ENCODE measurements at places on chromosomes 1 and 21. TPM values are rescaled to one million over a fixed set of nuclear protein-coding genes. Genes with fewer than 3 reads are reported as not detected.

DNA sequence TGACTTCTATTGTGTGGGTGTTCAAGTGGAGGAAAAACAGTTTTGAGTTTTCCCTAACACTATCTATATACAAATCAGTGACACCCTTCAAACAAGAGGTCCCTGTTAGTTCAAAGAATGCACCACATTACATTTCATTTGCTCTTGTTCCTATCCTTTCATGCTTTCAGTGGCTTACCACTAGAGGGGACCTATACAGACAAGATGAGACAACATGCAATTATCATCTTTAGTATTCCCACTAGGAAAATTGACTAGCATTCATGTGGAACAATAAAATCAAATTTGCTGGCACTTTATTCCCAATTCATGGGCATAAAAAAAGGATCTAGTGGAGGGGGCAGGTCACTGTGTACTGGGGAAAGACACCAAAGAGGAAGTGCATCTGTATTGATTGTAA, 13.3 kb upstream of the SIPA1L2 start:
- no peak overlapping the region for H3K4me3 ChIP-seq
- H3K36me3 ChIP-seq: no peaks in the 10 kb centered on the region
- no peak overlapping the region for H3K27ac ChIP-seq
- H3K4me1 ChIP-seq: no peaks in the 10 kb centered on the region
- DNase-seq: no peak
- H3K27me3 ChIP-seq: no peaks in the 10 kb centered on the region

DNA sequence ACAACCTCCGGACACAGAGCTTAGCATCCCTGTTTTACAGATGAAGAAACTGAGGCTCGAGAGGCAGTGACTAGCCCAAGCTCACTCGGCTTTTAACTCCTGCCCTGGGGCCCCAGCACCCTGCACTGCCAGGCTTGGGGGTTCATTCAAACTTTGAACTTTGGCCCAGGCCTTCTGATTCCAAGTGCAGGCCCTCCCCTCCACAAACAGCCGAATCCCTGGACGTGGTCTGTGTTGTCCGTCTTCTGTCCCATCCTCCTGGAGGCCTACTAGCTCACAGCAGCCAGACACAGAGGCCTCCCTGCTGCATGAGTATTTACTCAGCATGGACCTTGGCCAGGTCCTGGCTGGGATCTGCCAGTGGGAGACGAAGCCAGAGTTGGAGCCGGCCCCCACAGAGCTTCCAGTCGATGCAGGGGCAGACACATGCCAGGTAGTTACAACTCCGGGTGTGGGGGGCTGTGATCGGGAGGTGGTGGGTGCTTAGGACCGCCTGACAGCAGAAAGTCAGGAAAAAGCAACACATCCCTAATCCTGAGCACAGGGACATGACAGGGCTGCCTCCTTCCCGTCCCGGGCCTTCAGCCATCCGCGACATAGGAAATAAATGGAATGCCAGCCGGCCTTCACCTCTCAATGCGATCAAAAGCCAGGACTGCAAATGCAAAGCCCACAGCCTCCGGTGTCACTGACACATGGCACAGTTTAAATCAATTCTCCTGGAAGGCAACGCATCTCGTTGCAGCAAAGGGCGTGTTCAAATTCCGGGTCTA, 7.4 kb downstream of the IFFO2 start:
- no peak overlapping the region for H3K4me3 ChIP-seq
- no peaks in the 10 kb centered on the region for H3K36me3 ChIP-seq
- no peaks in the 10 kb centered on the region for H3K27me3 ChIP-seq

GRCh38 chr1:163410073-163410999, 88.6 kb downstream of the NUF2 start:
- no peak overlapping the region for H3K27ac ChIP-seq
- peak overlapping the region; percentile 11 for H3K4me3 ChIP-seq
- peaks cover 2% of the 10 kb centered on the region for H3K4me1 ChIP-seq
- H3K27me3 ChIP-seq: no peaks in the 10 kb centered on the region

DNA sequence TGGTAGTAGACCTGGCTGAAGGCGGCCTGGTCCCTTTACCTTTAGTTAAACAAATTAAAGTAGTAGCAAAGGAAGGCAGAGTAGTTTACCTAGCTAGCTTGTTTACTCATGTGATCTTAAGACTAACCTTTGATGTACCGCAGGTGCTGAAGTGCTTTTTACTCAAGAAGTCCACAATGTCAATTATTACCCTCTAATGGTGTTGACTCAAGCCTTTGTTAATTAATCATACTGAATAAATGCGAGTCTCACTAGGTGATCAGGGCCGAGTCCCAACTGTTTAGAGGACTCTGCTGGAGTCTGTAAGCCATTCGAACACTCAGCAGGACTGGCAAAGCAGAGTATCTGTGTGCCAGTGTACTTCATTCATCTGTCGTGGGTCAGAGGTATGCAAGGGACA, 381.1 kb upstream of the NCAM2 start:
- no peaks in the 10 kb centered on the region for H3K4me1 ChIP-seq
- H3K4me3 ChIP-seq: no peak overlapping the region
- H3K27ac ChIP-seq: no peak overlapping the region
- no peaks in the 10 kb centered on the region for H3K36me3 ChIP-seq
- H3K27me3 ChIP-seq: peaks cover 43% of the 10 kb centered on the region
- DNase-seq: peak; percentile 35

- peaks cover 4% of the 10 kb centered on the region for H3K36me3 ChIP-seq
- DNase-seq: no peak
- no peak overlapping the region for H3K4me3 ChIP-seq
- no peaks in the 10 kb centered on the region for H3K27me3 ChIP-seq
Observed at GRCh38 chr1:3417082-3417739, 37.3 kb upstream of the ARHGEF16 start.

GRCh38 chr1:40477678-40478053, 576 bp downstream of the ZFP69 start:
- peak overlapping the region; percentile 87 for H3K4me3 ChIP-seq
- peaks cover 16% of the 10 kb centered on the region for H3K36me3 ChIP-seq
- no peak for DNase-seq

- H3K27me3 ChIP-seq: no peaks in the 10 kb centered on the region
- no peak for DNase-seq
- H3K27ac ChIP-seq: no peak overlapping the region
- no peak overlapping the region for H3K4me3 ChIP-seq
Observed at GRCh38 chr1:55049914-55050278, 10.5 kb downstream of the PCSK9 start.

DNA sequence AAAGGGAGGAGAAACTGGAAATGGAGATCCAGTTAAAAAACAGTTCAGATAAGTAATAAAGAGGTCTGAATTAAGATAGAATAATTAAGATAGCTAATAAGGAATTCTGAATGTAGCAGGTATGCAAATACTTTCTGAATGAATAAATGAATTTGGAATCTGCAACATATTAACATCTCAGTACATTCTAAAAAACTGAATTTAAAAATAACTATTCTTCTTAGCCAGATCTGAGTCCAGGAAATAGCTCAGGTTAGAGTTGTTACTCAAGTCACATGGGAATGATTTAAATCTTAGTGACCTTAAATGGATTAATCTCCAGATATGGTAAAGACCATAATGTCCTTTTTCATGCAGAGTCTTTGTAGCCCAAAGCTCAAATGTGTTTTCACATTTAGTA, 51.2 kb downstream of the EYA3 start:
- peaks cover 20% of the 10 kb centered on the region for H3K36me3 ChIP-seq
- no peak overlapping the region for H3K27ac ChIP-seq
- H3K4me3 ChIP-seq: no peak overlapping the region
- no peaks in the 10 kb centered on the region for H3K27me3 ChIP-seq

DNA sequence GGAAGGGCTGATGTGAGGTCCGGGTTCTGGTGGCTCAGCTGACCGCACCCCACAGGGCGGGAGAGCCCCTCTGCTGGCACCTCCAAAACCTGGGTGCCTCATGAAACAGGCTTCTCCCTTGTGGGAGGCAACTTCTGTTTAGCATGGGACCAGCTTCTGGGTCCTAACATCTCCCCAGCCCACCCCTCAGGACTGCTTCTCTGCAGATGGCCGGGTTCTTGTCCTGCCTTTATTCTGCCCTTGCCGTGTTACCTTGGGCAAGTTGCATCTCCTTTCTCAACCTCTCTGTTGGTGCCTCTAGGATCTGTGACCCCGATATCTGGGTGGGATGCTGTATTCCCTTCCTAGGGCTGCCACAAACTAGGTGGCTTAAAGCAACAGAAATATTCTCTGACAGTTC, 15.0 kb upstream of the TTC22 start:
- H3K27ac ChIP-seq: no peak overlapping the region
- no peaks in the 10 kb centered on the region for H3K36me3 ChIP-seq
- H3K4me1 ChIP-seq: peaks cover 9% of the 10 kb centered on the region
- DNase-seq: no peak
- H3K27me3 ChIP-seq: no peaks in the 10 kb centered on the region
- H3K4me3 ChIP-seq: no peak overlapping the region

DNA sequence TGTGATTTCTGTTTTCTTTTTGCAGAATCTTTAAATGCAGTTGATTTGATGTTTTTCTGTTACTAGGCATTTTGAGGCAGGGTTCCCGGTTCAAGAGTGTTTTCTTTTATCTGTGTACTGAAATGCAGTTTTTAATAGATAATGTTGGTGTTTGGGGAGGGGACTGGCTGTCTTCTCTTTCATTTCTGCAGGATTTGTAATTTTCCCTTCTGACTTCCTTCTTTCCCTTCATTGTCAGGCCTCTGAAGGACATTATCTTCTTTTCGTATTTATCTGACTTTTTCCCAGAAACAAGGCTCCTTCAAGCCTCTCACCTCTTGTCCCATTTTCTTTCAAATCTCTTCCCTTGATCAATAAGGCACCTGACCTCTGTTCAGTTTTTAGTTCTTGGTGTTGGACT, 1.5 kb upstream of the GALNT2 start:
- no peak overlapping the region for H3K27ac ChIP-seq
- H3K4me3 ChIP-seq: no peak overlapping the region
- peaks cover 17% of the 10 kb centered on the region for H3K36me3 ChIP-seq
- peaks cover 6% of the 10 kb centered on the region for H3K4me1 ChIP-seq
- DNase-seq: no peak
- H3K27me3 ChIP-seq: peaks cover 5% of the 10 kb centered on the region

OR10J1 gene
- not detected for total RNA-seq

DNA sequence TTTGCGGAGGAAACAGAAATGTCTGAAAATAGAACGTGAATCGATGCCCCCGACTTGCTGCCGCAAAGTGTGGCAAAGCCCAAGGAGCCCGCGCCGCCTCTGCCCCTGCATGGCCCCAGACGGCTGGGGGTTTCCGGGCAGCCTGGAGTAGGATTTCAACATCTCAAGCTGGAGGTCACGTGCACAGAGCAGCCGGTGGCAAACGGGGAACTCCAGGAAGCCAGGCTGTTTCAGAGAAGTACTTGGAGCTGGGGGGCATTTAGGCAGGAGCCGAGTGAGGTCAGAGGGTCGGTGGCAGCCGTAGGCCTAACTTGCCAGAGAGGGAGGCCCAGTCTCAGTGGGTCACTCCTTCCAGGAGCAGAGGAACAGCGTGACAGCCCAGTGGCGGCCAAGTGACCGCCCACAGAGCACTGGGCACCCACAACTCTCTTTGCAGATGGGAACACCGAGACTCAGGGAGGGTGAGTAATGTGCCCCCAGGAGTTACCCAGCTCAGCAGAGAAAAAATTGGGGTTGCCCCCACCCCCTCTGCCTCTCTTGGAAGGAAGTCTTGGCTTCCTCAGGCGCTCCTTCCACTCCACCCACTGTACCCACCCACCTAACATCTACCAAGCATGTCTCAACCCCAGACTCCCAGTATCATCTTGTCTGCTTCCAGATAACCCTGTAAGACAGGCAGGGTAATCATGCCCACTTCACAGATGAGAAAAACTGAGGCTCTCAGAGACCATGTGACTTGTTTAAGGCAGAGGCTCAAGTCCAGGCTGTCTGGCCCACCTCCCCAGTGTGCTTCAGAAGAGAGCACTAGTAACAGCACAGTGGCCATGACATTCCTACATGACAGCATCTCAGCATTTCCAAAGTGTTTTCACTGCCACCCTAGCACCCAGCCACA, 179.4 kb downstream of the HIVEP3 start:
- DNase-seq: no peak
- H3K36me3 ChIP-seq: no peaks in the 10 kb centered on the region
- no peak overlapping the region for H3K27ac ChIP-seq
- H3K4me1 ChIP-seq: no peaks in the 10 kb centered on the region
- no peak overlapping the region for H3K4me3 ChIP-seq

- DNase-seq: no peak
- H3K27ac ChIP-seq: no peak overlapping the region
- peaks cover 23% of the 10 kb centered on the region for H3K27me3 ChIP-seq
- no peak overlapping the region for H3K4me3 ChIP-seq
- H3K36me3 ChIP-seq: no peaks in the 10 kb centered on the region
- H3K4me1 ChIP-seq: no peaks in the 10 kb centered on the region
Observed at GRCh38 chr1:47703156-47703825, 265.4 kb downstream of the FOXD2 start.

COL18A1 gene
- total RNA-seq: 234 TPM

GRCh38 chr21:38389896-38390295, 108.4 kb downstream of the ERG start:
- no peak overlapping the region for H3K4me3 ChIP-seq
- DNase-seq: no peak
- no peak overlapping the region for H3K27ac ChIP-seq
- no peaks in the 10 kb centered on the region for H3K27me3 ChIP-seq

DNA sequence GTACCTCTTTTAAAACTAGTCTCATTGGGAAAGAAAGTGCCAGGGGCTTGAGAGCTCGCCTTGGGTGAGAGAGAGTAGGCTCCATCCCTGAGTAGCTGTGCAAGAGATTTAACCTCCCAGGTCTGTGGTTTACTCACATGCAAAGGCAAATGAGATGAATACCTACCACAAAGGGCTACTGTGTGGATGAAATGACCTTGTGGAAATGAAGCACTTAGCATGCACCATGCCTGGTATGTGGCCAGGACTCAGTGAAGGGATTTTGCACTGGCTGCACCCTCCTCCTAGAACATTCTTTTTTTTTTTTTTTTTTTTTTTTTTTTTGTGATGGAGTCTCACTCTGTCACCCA, 120.3 kb downstream of the PROX1 start:
- H3K36me3 ChIP-seq: no peaks in the 10 kb centered on the region
- peaks cover 6% of the 10 kb centered on the region for H3K4me1 ChIP-seq
- no peak overlapping the region for H3K27ac ChIP-seq
- H3K4me3 ChIP-seq: no peak overlapping the region
- no peaks in the 10 kb centered on the region for H3K27me3 ChIP-seq

- H3K4me3 ChIP-seq: no peak overlapping the region
- no peak for DNase-seq
- H3K27me3 ChIP-seq: no peaks in the 10 kb centered on the region
Observed at GRCh38 chr1:31264790-31265386, 25.2 kb upstream of the NKAIN1 start.

GRCh38 chr1:201721082-201722049, 107.6 kb upstream of the IPO9 start:
- H3K27ac ChIP-seq: no peak overlapping the region
- no peaks in the 10 kb centered on the region for H3K4me1 ChIP-seq
- H3K27me3 ChIP-seq: no peaks in the 10 kb centered on the region
- H3K4me3 ChIP-seq: no peak overlapping the region
- no peak for DNase-seq
- peaks cover 9% of the 10 kb centered on the region for H3K36me3 ChIP-seq

All from H9 (cell line).